Erythroblast (primary cell): ENCODE measurements at places on chromosomes 13 and 19.

DNA sequence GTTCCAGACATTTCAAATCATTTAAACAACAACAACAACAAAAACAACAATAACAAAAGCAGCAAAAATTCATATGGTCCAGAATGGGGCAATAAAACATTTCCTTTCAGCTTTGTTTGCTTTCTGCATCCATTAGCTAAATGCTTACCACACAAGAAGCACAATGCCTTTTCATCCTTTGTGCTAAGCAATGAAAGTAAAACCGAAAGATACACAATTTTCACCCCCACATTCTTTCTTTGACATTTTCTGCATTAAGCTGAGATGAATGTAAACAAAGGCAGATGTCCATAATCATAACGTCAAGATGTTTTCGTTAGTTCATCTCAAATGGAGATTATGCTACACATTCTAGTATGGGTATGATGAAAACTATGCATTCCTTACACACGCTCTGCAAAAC, 568.5 kb downstream of the SLITRK6 start:
- DNase-seq = no peak

GRCh38 chr13:89628567-89628966, 1718.9 kb upstream of the MIR17HG start:
- DNase-seq = no peak

DNA sequence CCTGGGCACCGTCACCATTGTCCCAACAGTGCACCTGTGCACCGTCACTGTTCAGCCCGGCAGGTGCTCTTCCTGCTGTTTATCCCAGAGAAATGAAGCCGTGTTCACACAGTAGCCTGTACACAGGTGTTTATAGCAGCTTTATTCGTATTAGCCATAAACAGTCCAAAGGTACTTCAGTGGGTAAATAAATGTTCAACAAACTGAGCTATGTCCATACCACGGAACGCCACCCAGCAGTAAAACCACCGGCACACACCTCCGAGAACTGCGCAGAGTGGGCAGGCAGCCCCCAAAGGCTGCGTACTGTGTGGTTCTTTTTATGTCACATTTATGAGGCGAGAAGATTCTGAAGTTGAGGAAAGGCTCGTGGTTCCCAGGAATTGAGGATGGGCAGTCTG, 44.9 kb upstream of the DCUN1D2 start:
- no peak for DNase-seq

DNA sequence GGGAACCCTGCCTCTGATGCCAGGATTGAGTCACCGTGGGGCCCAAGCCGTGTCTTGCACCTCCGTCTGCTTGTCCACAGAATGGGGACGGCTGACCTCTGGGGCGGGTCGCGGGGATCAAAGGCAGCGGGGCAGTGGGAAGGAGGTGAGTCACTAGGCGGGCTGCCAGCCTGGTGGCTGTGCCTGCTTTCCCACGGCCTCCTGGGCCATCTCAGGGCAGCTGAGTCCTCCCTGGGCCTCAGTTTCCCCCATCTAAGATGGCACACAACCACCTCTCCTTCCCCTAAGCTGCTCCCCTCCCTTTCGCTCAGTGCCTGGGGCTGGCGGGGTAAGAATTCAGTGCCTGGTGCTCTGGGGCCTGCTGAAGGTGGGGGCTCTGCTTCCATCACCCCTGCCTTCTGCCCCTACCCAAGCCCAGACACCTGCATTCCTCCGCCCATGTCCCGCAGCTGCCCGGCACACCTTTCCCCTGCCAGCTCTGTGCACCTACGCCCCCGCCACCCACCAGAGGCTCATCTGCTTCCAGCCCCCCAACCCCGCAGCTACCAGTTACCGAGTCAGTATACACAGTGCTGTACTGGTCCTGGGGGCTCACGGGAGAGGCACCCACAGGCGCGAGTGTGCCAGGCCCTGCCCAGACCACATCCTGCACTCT, 3.5 kb downstream of the MKNK2 start:
- DNase-seq = no peak

GRCh38 chr13:77693449-77693940, 4.0 kb upstream of the SLAIN1 start:
- no peak for DNase-seq

GRCh38 chr19:56109226-56109625, 11.9 kb downstream of the ZNF787 start:
- peak; percentile 34 for DNase-seq

DNA sequence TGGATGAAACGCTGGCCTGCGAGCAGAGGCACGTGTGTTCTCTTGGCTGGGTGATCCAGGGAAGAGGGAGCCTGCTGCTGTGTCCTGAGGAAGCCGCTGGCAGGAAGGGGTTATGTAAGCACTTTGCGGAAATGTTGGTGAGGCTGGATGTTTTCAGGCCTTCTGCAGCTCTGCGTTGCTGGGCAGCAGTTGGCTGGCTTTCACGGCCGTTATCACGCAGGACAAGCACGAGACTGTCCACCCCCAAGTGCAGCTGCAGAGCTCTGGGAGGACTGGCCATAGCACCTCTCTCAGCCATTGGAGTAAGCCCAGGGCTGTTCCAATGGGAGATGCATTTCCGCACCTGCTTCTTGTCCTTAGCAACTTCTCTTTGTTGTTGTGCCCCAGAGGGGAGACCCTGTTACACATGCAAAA, 146.9 kb upstream of the SOX21 start:
- DNase-seq = no peak

GRCh38 chr13:23488442-23488841, 54.9 kb upstream of the SACS start:
- no peak for DNase-seq

DNA sequence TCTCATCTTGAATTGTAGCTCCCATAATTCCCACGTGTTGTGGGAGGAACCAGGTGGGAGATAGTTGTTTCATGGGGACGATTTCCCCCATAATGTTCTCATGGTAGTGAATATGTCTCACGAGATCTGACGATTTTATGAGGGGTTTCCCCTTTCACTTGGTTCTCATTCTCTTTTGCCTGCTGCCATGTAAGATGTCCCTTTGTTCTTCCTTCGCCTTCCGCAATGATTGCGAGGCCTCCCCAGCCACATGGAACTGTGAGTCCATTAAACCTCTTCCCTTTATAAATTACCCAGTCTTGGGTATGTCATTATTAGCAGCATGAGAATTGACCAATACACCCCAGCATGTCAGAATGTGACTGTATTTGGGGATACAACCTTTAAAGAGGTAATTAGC, 3.9 kb upstream of the FPR1 start:
- DNase-seq = no peak

- DNase-seq = no peak
These were observed 38.4 kb downstream of the CD320 start for GRCh38 chr19:8269724-8270123.

DNA sequence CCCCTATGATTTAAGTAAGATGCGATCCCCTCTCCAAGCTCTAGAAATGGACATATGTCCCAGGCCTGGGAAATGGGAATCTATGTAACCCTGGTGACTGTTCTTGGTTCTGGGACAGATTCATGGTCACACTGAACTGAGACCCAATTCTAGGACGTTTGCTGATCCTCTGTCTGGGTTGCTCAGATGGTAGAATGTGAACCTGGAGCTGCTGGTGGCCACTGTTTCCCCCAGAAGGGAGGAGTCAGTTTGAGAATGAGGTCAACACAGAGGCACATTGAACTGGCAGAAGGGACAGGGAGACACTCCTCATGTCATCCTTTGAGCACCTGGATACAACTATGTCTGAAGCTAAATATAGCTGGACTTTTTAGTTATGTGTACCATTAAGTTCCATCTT, 29.1 kb downstream of the FAM187B start:
- no peak for DNase-seq

DNA sequence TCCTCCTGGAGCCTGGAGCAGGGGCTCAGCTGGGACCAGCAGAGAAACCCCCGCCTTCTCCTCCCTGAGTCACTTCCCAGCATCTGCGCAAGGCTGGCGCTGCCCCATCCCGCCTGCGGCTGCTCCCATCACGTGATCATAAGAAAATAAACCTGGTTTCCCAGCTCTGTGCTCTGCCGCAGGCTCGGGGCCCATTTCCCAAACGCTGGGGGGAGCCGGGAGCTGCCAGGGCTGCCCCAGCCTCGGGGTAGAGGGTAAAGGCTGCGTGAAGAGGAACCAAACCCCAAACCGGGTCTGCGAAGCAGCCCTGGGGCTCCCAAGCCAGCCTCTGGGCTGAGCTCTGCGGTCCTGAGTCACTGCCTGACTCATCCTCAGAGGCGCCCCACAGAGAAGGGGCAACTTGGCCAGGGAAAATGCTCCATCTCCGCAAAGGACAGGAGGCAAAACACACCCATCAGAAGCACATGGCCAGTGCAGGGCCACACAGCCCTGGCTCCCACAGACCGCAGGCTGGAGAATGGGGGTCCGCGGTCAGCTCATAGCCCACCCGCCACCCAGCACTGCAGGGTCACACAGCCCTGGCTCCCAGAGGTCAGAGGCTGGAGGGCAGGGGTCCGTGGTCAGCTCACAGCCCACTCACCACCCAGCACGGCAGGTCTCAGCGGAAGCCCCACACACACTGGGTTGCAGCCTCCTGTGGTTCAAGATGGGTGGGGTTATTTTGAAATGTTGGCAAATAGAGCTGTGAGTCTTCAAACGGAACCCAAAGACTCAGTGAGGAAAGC, 67.1 kb downstream of the RASA3 start:
- DNase-seq = peak; percentile 90

- peak; percentile 90 for DNase-seq
These were observed 1.1 kb upstream of the KCTD15 start for GRCh38 chr19:33795370-33796163.

- DNase-seq = peak; percentile 23
These were observed 146.5 kb downstream of the PCCA start for GRCh38 chr13:100235311-100235901.

GRCh38 chr19:5824751-5825150, 14.8 kb downstream of the FUT6 start:
- no peak for DNase-seq

DNA sequence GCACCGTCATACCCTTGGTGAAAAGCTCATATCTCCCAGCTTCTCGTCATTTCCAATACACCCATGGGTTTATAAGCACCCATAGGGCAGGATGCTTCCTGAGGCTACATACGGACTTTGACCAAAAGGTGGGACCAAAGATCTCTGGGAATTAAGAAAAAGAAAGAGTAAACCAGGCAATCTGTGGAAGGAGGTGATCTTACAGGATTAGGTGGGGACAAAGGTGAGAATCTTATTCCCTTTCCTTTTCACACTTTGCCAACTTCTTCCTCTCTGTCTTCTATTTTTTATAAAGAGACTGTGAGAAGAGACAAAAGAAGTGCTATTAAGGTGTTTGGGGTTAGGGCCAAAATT, 172.0 kb downstream of the DLEU7 start:
- DNase-seq = no peak

- no peak for DNase-seq
These were observed 20.7 kb upstream of the CEACAM6 start for GRCh38 chr19:41734585-41734984.

DNA sequence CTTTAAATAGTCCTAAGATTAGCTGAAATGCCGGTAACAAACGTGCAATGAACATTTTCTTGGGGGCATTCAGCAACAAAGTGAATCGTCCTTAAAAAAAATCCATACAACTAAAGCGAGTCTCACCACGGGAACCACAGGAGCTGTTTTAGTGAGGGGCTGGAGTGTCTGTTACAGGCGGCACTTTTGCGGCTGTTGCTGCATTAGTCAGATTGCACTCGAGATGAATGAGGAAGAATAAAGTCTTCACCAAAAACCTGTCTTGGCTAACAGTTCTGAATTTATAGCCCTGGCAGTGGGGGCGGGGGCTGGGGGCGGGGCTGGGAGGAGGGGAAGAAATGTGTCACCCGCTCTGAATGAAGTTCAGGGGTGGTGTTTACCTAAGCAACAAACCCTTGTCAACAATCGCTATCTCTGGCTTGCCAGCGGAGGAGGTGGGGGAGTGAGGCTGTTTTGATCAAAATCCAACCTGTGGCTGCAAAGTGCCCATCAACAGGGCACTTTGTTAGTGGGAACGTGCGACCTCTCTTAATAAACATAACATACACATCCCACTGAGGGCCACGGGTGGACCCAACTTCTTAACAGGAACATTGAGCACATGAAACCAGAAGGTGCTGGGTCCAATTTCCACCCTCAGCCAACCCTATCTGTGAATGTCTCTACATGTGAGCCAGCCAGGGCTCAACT, 44.5 kb downstream of the RFX2 start:
- DNase-seq = no peak

DNA sequence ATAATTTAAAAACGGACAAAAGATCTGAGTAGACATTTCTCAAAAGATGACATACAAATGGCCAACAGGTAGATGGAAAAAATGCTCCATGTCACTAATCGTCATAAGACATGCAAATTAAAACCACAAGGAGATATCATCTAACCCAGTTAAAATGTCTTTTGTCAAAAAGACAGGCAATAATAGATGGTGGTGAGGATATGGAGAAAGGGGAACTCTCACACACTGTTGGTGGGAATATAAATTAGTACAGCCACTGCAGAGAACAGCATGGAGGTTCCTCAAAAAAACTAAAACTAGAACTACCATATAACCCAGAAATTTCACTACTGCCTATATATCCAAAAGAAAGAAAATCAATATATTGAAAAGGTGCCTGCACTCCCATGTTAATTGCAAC, 37.9 kb downstream of the OR10H4 start:
- no peak for DNase-seq

- DNase-seq = no peak
These were observed 4.1 kb downstream of the FRY start for GRCh38 chr13:32035716-32036115.

DNA sequence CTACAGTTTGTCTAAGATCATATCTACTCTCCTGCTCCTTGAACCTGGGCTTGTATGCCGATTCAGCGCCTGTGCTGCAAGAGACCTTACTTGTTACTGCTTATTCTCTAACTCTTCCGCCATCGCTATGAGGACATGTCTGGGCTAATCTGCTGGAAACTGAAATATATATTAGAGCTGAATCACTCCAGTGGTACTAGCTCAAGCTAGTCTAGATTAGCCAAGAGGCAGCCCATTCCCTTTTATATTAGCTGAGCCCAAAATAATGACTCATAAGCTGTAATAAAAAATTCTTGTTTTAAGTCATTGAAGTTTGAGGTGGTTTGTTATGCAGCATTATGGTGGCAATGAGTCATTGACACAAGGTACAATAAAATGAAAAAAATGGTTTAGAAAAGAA, 52.8 kb downstream of the SLC6A16 start:
- no peak for DNase-seq

- DNase-seq = no peak
These were observed 159.1 kb downstream of the GPC5 start for GRCh38 chr13:91557328-91558090.

DNA sequence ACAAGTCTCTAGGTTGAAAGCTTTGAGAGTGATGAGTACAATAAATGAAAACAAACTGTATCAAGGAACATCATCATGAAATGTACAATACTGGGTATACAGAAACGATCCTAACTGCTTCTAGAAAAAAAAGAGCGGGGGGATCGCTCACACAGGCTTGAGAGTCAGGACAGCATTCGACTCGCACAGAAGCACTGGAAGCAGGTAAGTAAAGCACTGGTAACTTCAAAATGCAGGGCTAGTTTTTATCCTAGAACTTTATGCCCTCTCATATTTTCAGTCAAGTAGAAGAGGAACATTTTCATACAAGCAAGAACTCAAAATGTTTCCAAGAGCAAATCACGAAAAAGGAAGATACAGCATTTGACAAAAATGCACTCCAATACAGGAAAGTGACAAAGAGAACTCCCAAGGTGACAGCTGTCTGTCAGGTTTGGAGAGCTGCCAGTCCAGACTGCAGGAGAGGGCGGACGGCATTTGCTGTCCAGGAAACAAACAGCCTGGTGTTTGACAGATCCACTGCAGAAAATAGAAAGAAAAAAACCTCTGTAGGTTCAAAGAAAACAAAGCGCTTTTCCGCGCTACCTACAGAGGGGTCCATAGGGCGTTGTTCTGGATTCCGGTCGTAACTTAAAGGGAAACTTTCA, 58.2 kb upstream of the XPO4 start:
- no peak for DNase-seq
